ENCODE measurements at places on chromosomes 12 and 14. TPM values are rescaled to one million over a fixed set of nuclear protein-coding genes. Genes with fewer than 3 reads are reported as not detected.

Gene SMOC1
- not detected for total RNA-seq

Gene CLEC1B
- total RNA-seq, result not detected

Gene SMARCC2
- 137 TPM for total RNA-seq

DNA sequence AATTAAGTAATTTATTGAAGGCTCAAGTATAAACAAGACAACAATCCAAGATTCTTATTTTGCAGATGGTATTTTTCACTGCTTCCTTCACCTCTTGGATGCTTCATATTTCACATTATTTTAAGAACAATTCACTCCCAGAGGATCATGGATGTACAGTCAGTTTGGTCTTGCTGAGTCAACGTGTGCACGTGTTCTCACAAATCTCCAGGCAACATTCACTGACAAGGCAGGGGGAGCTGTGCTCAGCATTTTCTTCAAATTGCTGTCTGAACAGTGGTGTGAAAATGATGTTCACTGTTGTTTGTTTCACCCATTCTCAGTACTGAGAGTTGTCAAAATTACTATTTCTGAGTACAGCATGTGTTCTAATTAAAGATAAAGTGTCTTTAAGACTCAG, 118.3 kb upstream of the SLC38A4 start:
- DNase-seq, result no peak

DNA sequence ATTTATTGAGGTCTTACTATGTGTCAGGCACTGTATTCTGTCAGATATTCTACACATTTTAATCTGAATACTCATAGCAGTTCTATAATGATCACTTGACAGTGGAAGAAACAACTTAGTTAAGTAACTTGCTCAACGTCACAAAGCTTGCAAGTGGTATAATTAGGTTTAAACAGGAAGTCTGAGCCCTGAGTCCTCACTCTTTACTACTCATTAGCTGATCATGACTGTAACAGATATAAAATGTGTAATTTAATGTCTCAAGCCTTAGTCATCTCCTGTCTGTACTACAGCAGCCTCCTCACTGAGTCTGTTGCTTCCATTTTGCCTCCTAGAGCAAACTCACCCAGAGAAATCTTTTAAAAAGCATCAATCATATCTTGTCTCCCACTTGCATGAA, 38.9 kb downstream of the PPP4R4 start:
- no peak for DNase-seq

DNA sequence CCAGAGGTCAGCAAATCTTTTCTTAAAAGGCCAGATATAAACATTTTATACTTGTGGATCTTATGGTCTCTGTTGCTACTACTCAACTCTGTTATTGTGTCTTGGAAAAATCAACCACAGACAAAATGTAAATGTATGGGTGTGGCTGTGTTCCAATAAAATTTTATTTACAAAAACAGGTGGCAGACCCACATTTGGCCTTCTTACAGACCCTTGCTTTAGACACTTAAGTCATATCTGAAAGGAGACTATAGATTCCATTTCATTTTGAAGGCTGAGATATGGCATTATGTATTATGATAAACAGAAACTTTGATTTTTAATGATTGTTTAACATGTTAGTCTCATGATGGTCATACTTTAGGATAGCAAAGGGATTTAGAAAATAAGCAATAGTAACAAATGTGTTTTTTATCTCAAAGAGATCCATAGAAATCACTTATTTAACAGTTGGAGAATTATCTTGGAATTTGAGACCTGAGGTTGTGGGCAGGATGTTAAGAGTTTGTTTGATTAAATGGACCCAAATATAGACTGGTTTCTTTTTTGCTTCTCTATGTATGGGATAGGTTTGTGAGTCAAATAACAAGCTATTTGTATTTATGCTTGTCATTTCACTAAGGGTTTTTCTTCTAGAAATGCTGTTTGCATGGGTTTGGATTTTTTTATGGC, 51.2 kb downstream of the PPFIBP1 start:
- DNase-seq, result no peak

- DNase-seq, result peak; percentile 68
These were observed 35.7 kb downstream of the MRPL42 start for GRCh38 chr12:93502802-93503623.

Data from activated CD4-positive, alpha-beta memory T cell treated with anti-CD3 and anti-CD28 coated beads, Interleukin-2, amount 10 ng/mL, durations not matched to agents 7 days and 5 days (primary cell).